Lower lobe of right lung (tissue), 2 donors: ENCODE measurements at places on chromosomes 12 and 14.

GRCh38 chr14:96914571-96915128 lies 117.5 kb downstream of the VRK1 start:
- DNase-seq: no peak

DNA sequence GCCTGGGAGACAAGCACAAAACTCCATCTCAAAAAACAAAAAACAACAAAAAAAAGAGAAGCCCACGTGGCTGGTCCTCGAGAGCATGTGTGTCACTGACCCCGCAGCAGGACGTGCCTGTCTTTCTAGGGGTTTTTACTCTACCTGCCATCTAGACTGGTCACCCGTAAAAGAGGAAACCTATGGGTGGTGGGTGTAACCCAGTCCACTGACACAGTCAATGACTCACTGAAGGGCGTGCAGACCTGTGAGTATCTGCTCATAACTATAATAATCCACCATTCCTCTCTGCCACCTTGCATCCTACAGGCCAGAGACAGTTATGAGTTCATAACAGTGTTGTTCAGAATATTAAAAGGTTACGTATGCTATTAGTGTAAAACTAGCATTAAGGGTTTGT lies 4.6 kb downstream of the GOLGA3 start:
- DNase-seq: no peak

DNA sequence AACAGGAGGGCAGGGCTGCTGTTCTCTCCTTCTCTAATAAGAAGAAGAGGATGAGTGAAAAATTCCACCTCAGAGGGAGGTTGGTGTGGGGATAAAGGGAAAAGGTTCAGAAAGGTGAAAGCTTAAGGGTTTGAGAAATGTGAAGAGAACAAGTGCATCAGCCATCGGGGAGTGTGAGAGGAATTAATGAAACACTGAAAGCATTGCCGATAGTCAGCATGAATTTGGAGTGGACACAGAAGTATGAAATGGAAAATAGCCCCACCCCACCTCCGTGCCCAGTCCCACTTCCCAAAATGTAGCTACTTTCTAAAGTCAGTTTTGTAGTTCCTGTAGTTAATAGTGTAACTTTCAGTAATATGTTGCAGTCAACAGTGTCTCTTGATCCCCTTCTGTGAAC lies 33.4 kb downstream of the DIP2B start:
- DNase-seq: no peak

GRCh38 chr14:77903221-77903620 lies 103.3 kb downstream of the ADCK1 start:
- DNase-seq: no peak

DNA sequence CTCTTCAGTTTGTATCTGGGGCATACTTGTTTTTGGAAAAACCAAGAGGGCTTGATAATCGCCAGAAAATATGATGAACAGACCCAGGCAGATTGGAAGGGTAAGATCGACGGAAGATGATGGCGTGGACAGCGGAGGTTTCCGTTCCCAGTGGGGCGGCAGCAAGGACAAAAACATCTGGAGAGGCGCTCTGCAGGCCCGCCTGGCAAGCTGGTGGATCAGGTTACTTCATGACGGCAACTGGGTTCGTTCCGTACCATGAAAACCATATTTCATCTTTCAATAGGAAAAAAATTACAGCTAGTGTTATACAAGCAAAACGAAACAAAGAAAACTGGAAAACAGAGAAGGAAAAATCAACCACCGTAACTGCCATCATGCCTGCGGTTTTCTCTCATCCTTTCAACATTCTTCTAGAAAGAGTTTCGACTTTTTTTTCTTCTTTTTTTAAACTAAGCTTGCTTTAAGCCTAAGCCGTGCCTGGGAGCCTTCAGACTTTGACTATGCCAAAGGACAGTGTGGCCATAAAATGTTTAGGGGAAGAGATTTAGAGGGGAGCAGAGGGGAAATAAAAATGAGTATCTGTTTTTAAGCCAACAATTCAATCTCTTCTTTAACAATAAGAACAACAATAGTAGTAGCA lies 210.5 kb downstream of the FOXN3 start:
- DNase-seq: no peak

- no peak for DNase-seq
Observed at GRCh38 chr12:40327535-40327934, 102.7 kb downstream of the LRRK2 start.

DNA sequence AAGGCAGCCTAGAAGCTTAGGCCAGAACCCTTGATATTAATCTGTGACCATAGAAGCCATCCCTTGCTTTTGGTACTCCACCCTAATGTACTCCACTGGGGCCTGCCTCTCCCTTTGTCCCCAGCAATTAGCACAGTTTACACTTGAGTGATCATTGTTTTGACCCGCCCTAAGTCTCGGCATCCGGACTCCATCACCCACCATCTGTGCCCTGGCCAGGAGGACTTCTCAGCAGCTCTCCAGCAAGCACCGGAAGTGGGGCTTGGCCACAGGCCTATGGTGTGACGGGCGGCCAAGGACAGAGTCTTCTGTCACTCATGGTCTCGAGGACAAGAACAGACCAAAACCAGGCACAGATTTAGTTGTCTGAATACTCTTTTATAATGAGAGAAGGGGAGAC lies 126.5 kb upstream of the NTF3 start:
- peak; percentile 49 for DNase-seq

GRCh38 chr12:19153396-19153795 lies 23.9 kb downstream of the PLEKHA5 start:
- DNase-seq: no peak

- DNase-seq: no peak
Observed at GRCh38 chr12:54625598-54625997, 9.1 kb downstream of the LACRT start.

- no peak for DNase-seq
Observed at GRCh38 chr14:51792809-51793208, 67.6 kb upstream of the GNG2 start.

GRCh38 chr14:91322623-91323022 lies 78.1 kb upstream of the GPR68 start:
- no peak for DNase-seq

GRCh38 chr12:54736549-54736948 lies 88.4 kb upstream of the DCD start:
- no peak for DNase-seq

GRCh38 chr14:92754966-92755365 lies 6.5 kb upstream of the LGMN start:
- DNase-seq: no peak

DNA sequence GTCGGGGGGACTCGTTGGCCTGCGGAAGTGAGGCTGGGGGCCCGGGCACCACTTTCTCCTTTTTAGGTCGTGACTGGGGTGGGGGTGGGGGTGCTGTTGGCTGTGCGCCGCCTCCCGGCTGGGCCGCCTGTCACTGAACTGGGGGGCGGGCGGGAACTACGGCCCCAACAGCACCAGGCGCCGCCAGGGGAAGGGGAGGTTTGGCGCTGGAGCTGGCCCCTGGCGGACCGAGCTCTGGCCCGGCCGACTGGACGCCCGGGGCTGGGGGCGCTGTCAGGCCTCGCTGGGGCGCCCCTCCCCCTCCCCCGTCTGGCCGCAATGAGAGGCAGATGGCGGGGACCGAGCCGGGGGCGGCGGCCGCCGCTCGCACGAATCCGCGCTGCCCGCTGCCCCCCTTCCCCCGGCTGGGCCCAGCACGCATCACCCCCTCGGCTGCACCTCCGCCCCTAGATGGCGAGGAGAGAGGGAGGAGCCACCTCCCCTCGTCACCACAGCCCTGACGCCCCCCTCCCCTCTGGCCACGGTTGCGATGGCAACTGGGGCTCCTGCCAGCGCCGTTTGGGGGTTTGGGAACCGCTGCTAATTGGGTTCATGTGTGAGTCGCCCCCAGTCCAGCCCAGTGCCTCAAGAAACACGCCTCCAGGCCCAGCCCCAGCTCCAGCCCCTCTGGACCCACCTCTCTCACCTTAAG lies 723 bp downstream of the NFATC4 start:
- DNase-seq: peak; percentile 57

DNA sequence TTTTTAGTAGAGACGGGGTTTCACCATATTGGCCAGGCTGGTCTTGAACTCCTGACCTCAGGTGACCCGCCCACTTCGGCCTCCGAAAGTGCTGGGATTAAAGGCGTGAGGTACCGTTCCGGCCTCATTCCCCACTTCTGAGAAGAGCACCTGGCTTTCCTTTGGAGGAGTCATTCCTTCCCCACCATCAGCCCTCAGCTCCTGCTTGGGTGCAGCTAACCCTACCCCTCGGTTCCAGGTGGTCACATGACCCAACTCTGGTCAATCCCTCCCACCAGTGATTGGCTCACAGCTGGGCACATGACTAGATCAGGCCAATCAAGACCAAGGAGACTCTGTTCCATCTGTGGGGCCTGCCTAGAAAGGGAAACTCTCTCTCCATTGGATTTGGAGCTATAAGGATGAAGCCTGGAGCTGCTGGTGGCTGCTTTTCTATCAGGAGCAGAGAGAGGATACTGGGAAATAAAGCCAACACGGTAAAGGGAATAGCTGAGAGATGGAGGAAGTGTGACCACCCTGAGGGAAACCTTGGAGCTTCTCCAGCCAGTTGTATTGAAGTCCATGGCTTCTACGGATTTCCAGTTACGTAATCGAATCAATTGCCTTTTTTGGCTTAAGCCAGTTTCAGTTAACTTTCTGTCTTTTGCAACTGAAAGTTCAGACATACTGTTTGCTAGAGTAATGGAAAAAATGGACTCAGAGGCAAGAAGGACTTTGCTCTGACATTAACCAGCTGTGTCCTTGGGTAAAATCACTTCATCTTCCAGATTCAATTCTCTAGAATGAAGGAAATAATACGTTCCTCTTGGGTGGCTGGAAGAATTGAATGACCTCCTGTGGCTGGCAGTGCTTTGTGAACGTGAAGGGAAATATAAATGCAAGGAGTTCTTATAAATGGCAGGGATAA lies 19.7 kb upstream of the IFT81 start:
- DNase-seq: no peak

DNA sequence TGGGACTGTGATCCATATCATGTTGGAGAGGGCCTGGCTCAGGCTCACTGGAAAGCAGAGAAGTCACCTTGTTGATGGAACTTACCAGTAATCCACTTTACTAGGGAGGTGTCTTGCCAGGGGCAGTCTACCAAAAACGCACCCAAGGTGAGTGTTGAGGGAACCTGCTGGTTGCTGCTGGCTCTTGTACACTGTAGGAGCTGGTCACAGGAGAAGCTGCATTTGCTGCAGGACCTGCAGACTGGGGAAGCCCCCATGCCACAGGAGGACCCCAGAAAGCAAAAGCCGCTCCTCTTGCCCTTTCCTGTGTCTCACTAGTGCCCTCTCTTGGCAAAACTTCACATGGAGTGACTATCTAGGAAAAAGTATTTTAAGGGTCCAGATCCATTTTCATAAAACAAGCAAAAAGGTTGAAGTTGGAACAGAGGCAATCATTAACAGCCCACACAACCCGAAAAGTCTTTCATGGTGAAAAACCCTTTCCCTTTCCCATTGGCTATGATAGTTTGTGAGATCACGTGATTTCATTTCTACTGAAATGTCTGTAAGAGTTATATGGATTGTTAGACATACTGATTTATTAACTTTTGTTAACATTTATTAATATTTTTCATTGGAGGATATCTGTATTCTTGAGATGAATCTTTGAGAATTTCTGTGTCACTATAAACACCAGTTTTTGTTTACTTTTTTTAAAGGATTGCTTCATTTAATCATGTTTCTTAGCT lies 59.2 kb downstream of the RASSF8 start:
- no peak for DNase-seq

- no peak for DNase-seq
Observed at GRCh38 chr12:53096089-53096741, 1.3 kb upstream of the IGFBP6 start.

DNA sequence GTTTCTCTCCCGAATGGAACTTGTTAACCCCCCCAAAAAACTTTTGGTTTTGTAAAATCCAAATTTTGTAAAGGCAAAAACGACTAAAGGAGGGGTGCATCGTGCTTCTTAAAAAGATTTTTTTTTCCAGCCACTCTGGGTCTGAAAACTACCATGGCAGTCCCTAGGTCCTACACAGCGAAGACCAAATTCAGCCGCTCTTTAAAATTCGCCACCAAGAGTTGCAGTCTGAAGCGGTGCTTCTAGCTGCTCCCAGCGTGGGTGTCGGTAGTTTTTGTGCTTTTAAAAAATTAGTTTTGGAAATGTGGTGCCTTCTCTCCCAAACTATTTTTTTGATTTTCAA lies 873 bp upstream of the GSC start:
- DNase-seq: no peak

GRCh38 chr12:49051777-49052438 lies 8.7 kb downstream of the KMT2D start:
- peak; percentile 34 for DNase-seq

DNA sequence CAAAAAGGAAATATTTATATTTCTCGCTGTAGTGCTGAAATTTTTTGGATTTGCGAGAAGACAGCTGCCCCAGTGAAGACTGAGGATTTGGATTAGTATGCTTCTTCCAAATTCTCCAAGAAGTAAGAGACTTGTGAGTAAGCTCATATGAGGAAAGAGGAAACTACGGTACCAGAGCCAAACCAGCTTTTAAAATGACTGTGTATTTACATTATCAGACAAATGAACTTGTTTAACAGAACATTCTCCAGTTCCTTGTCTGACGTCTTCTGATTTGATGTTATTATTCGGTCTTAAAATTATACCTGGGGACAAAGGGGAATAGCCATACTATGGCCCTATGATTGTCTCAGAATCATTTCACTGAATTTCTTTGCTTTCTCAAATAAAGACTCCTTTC lies 8.0 kb downstream of the CLEC12B start:
- DNase-seq: no peak

GRCh38 chr14:38280081-38280480 lies 24.2 kb upstream of the CLEC14A start:
- no peak for DNase-seq

GRCh38 chr14:87824266-87824665 lies 168.7 kb downstream of the GALC start:
- no peak for DNase-seq

- DNase-seq: no peak
Observed at GRCh38 chr12:48861111-48861510, 4.6 kb downstream of the RND1 start.
